D341Med (cell line): ENCODE measurements at places on chromosomes 16 and 17.

GRCh38 chr16:72963533-72964315 lies 84.2 kb downstream of the ZFHX3 start:
- DNase-seq: no peak

DNA sequence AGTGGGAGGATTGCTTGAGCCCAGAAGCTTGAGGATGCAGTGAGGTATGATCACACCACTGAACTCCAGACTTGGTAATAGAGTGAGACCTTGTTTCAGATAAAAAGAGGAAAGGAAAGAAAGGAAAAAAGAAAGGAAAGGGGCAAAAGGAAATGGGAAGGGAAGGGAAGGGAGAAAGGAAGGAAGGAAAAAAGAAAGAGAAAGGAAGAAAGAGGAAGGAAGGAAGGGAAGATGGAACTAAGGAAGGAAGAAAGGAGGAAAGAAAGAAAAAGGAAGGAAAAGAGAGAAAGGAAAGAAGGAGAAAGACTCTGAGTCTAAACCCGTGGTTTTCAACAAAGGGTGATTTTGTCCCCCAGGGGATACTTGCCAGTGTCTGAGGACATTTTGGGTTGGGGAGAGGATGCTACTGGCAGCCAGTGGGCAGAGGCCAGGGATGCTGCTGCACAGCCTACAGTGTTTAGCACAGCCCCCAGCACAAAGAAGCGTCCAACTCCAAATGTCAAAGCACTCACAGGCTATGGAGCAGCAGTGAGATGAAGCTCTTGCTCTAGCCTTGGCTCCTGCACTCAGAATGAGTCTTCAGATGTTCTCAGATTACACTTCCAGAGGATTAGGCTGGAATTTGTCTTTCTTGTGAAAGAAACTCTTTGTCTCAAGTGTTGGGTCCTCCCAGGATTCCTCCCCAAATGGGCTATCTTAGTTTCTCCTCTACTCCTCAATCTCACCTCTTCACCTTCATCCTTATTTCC lies 64.2 kb downstream of the BMERB1 start:
- no peak for DNase-seq

DNA sequence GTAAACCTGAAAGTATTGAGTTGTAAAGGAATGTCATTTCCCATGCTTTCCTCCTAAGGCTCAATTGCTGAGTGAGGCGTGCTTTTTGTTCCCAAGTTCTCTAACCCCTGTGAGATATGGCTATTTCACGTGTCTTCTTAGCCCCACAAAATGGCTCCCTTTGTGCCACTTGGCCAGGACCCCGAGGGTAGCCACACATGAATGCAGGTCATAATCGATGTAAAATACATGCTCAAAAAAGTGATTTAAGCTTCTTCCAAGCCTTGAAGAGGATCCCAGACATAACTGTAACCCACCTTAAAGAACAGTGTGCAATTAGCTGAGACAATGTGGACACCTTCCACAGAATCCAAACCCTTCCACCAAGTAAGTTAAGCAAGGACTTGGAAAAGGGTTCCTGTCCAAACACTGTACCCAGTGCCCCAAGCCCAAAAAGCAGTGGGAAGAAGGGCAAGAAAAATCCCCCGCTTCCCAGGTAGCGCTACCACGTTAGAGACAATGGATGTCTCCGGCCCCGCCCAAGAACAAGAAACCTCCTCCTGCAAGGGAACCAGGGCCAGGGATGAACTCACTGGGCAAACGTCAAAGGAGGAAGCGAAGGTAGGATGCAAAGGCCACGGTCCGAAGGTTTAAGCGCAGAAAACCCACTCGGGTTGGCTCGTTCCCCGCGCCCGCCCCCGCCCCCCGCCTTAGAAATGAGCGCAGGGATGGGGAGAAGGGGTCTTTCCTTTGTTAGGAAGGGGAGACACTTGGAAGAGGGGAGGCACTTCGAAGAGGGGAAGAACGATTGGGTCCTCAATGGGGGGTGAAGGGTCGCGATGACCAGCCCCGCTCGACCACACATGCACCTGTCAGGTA lies 1.2 kb downstream of the JPT1 start:
- peak; percentile 63 for DNase-seq

- no peak for DNase-seq
These were observed 15.2 kb downstream of the CLTC start for GRCh38 chr17:59634632-59635541.

DNA sequence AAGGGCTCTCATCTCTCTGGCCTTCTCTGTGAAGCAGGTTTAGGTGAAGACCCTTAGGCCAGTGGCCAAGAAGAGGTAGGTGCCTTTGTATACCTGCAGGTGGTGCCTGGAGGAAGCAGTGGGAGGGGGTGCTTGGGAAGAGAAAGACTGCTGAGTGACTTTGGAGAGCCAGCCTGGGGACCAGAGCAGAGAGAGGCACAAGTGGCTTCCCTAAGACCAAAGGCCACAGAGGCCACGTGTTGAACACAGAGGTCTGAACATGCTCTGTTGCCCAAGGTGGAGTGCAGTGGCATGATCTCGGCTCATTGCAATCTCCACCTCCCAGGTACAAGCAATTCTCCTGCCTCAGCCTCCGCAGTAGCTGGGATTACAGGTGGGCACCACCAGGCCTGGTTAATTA lies 103.5 kb downstream of the CPPED1 start:
- DNase-seq: no peak

DNA sequence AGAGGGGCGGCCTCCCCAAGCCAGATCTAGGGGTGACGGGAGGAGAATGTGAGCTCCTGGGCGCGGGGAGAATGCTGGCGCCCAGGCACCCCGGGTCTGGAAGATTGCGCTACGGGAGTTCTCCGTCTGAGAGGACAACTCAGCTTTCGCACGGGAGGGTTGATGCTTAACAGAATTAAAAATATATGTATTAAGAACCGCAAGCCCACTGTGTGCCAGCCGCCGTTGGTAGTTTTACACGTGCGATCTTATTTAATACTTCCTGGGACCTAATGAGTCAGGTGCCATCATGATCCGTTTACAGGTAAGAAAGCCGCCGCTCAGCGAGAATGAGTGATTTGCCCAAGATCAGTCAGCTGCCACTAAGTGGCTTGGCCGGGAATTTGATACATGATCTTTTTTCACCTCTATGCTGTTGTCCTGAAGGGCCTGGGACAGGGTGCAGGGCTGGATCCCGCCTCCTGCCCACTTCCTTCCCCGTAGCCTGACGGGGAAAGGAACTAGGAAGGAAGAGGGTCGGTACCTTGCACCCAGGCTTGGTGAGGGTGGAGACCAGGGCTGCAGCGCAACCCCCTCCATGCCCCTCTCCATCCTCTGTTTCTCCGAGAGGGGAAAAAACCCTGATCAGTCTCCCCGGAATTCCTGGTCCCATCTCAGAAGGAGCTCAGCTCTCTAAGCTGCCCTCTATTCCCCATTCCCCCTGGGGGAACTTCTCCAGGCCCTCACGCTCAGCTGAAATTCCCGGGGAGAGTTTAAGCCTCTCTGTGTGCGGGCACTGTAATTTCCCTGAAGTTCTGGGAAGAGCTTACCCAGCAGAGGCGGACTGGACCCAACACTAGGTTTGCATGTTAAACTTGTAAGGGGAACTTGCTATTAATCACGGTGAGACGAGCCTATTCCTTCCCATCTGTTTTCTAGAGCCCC lies 983 bp downstream of the VAT1L start:
- no peak for DNase-seq

- DNase-seq: no peak
These were observed 33.3 kb downstream of the OR1D5 start for GRCh38 chr17:3030096-3030495.

GRCh38 chr17:45905814-45906213 lies 11.5 kb downstream of the MAPT start:
- DNase-seq: no peak

- DNase-seq: no peak
These were observed 25.9 kb downstream of the SREBF1 start for GRCh38 chr17:17810895-17811248.

GRCh38 chr16:78385086-78385805 lies 285.8 kb downstream of the WWOX start:
- DNase-seq: no peak

DNA sequence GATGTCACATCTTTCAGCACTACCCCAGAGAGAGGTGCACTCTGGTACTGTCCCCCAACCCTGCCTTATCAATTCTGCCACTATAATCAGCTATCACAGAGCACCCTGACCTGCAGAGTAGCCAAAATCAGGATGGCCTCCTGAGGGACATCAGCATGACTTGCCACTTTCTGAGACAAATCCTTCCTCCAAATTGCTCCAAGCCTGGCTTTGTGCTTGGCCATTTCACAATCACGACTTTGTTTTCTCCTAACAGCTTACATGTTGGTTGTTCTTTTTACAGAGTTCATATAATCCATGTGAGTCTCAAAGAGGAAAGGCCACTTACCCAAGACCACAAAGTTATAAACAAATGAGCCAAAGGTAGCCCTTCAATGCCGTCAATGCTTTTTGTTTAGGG lies 449.0 kb upstream of the CDH5 start:
- no peak for DNase-seq

- DNase-seq: peak; percentile 52
These were observed 118.2 kb upstream of the SMURF2 start for GRCh38 chr17:64780096-64781013.

DNA sequence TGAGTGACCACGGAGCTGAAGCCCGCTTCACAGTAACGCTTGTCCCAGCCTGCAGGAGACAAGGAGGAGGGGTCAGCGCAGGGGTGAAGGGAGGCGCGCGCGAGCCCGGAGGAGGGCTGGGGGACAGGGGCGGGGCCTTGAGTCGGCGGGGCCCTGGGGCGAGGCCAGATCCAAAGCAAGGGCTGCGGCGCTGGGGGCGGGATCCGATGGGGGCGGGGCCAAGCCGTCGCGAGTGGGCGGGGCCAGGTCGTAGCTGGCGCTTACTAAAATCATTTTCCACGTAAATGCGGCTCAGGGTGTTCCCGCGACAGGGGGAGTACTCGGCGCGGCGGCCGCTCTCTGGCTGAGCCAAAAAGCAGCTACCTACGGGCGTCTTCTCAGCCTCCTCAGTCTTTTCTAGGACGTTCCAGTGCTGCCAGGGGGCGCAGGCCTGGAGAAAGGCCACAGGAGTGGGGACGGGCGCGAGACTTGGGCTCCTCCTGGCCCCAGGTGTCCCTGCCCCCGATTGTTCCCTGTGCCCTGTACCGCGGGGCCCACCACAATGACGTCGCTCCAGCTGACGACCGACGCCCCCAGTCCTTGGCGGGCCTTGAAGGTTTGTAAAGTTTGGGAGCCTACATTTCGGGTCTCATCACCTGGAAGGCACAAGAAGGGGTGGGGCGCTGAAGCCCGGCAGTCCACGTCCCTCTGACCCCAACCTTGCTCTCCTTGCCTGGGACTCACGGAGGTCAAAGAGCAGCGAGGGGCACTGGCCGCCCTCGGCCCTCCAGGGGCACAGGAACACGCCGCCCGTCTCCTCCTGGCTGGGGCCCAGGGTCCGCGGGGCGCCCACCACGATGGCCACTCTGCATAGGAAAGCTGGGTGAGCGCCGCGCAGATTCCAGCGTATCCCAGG lies 3.9 kb downstream of the ITGA2B start:
- DNase-seq: peak; percentile 82

GRCh38 chr17:57288040-57288772 lies 31.9 kb downstream of the MSI2 start:
- no peak for DNase-seq

GRCh38 chr17:61322325-61323002 lies 77.2 kb upstream of the TBX2 start:
- no peak for DNase-seq

DNA sequence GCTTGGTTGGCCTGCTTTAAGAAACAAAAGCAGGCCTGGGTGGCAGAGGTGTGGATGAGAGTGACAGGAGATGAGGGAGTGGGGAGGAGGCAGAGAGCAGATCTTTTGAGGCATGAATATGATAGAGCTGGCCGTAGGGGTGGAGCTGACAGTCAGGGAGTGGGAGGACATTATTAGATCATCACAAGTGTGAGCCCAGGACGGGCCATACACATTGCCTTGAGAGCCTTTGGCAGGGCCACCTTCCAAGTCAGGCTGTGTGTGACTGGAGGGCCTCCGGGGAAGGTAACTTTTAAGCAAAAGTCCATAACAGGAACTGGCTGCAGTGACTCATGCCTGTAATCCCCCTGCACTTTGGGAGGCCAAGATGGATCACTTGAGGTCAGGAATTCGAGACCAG lies 26.3 kb downstream of the GINS3 start:
- no peak for DNase-seq

DNA sequence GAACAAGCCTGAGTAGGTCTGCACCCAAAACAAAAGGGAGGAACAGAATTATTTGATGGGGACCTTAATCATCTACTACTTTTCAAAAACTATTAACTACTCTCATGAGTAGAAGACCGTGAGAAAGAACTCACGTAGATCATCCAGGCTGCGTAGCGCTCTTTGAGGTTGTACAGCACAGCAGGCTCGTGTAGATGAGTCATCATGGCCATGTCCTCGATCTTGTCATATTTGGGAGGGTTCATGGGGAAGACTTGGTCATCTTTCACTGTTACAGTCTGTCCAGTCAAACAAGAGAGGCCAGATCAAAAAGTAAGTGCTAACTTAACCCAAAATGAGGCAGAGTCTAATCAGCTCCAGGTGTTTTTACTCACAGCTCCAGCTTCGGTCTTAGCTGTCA lies 2.3 kb downstream of the MYH1 start:
- DNase-seq: no peak

DNA sequence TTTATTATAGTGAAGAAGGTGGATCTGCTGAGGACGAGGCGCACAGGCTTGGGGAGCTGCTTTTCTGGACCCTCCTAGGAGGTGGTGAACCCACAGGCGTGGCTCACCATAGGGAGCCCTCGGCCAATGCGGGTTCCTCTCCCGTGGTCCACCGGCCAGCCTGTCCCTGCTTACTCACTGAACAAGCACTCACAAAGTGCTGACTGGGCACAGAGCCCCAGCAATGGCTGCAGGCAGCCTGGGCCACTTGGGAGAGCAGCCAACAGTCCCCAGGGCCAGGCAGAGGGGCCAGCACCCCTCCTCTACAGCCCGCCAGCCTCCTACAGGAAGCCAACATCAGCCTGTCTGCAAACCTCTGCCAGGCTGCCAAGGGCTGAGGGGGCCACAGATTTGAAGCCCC lies 19.1 kb upstream of the NCBP3 start:
- no peak for DNase-seq

GRCh38 chr17:12320286-12320685 lies 299.6 kb downstream of the MAP2K4 start:
- DNase-seq: no peak

- no peak for DNase-seq
These were observed 13.0 kb downstream of the ACSF2 start for GRCh38 chr17:50439008-50439407.

GRCh38 chr16:19338335-19338734 lies 52.8 kb downstream of the CLEC19A start:
- DNase-seq: no peak

DNA sequence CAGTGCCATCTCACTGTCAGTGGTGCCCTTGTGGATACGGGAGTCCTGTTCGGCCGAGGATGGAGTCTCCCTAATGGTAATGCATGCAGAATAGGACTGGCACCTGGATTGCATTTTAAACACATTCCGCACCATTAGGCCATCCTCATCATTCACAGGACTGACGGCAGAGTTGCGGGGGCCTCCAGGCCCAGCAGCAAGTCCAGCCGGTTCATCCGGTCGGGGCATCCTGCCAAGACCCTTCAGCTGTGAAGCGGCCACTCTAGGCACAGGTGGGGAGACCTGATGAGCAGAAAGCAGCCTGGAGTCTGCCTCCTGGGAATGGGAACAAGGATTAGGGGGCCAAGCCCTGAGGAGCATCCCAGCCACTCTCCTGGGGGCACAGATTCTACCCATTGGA lies 90.3 kb upstream of the XYLT1 start:
- no peak for DNase-seq

- DNase-seq: no peak
These were observed 1.5 kb downstream of the SPOP start for GRCh38 chr17:49676276-49676868.
